ENCODE measurements at places on chromosomes 11 and 22.

DNA sequence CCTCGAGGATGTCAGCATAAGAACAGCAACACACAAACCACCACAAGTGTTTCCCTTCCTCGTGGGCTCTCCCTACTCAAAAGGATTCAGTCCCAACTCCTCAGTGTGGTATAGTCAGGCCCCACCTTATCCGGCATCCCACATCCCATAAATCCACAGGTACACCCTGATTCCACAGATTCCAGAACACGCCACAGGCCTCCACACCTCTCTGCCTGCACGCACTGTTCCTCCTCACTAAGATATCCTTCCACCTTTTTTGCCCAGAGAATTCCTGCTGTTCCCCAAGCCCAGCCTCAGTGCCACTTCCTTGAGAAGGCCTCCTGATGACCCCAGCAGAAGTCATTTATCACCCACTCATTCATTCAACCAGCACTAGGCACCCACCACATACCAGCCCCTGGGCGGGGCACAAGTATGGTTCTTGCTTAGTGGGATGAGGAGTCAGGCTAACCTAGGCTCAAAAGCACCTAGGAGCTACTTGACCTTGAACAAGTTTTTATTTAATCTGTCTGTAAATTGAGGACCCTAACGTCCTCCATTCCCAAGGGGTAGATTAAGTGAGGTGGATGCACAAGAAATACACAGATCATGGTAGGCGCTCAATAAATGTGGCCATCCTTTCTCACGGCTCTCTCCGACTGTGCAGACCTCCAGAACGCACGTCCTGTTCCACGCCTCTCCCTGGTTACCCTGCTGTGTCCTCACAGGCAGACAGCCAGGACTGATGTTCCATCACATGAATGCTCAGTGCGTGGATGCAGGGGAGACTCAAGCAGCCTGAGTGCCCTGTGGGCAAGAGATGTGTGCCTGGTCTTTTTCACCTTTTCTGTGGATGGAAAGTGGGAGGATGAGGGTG lies 2.1 kb upstream of the KCNJ4 start:
- no peak for DNase-seq

- no peak for DNase-seq
These were observed 70.5 kb downstream of the DKK3 start for GRCh38 chr11:11937957-11938356.

GRCh38 chr11:33179348-33179803 lies 18.1 kb upstream of the CSTF3 start:
- no peak for DNase-seq

GRCh38 chr11:954392-955153 lies 28.9 kb downstream of the AP2A2 start:
- no peak for DNase-seq

DNA sequence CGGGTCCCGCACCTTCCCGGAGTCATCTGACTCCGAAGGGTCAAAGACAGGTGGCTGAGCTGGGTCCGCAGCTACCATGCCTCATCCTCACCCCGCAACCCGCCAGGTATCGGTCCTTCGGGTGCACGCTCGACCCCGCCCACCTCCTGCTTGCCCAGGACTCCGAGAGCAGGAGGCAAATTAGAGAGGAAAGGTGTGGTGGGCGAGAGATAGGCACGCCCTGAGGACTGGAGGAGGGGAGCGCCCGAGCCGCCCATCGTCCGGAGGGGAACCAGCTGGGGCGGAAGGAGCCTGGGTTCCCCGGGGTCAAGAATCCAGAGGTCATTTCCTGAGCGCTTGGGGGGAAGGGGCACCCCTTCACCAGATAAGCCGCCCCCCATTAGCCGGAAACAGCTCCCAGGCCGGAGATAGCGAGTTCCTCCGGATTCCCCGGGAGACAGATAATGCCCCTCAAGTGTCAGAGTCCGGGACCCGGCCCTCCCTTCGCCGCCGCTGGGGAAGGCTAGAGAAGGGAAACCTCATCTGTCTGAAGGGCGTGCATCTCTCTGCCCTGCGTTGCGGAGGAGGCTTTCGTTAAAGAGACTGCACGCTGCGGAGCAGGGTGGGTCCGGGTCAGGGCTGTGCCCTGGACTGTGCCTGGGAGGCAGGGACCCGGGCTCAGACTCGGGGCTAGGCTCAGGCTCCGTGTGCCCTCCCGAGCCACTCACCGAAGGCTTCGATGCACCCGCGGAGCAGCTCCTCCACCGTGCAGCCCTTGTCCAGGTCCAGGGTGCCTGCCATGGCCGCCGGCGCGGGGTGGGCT lies 1.7 kb downstream of the RASGRP2 start:
- DNase-seq = no peak

GRCh38 chr11:83725728-83726127 lies 439.6 kb upstream of the CCDC90B start:
- peak; percentile 10 for DNase-seq

DNA sequence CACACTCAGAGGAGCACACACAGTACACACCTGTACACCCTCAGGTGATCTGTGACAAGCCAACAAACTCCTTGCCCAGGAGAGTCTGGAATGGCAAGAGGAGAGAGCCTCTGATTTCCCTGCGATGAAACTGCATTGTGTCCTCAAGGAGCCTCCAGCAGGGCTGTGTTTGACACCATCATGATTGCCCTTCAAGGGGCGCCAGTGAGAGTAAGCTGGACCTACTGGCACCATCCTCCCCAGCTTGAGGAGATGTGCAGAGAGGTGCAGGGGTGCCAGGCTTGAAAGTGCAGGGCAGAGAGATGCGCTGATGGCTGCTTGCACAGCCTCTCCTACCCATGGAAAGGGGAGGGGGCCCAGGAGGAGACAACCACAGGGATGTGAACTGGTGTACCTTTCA lies 188.8 kb upstream of the CADM1 start:
- DNase-seq = no peak

- no peak for DNase-seq
These were observed 459.3 kb downstream of the BRD1 start for GRCh38 chr22:49368221-49368975.

DNA sequence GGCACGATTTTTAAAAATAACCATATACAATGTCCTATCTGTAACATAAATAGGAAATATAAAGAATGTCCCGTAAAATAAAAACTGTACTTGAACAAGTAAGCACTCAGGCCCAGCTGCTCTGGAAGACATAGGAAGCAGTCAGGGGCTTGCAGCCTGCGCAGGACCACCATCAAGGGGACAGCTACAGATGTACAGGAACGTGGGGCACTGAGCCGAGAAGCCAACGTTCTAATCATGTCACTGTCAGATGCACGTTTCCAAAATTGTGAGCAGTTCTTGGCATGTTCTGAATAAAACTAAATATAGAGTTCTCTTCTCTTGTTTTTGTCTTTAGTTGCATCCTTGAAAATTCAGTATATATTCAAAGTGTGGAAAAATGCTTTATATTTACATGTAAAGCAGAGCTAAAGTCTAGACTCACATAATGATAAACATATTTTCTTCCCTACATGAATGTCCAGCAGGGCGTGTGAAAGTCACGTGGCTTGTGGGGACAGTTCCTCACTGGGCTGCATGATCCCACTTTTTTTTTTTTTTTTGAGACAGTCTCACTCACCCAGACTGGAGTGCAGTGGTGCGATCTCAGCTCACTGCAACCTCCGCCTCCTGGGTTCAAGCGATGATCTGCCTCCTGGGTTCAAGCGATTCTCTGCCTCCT lies 28.4 kb upstream of the TSPAN18 start:
- no peak for DNase-seq

DNA sequence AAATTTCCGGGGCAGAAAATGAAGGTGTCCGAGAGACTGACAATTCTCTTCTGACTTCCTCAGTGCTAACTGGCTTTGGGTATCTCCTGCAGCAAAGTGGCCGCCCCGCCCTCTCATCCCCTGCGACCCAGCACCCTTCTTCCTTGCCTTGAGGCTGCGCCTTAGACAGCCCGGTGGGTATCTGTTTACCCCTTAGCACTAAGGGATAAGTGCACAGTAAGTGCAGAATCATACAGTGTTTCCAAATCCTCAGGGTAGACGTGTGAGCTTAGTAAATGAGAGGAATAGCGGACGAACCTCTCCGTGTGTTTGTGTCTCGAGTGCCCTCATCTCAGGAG lies 368 bp upstream of the CHORDC1 start:
- DNase-seq = no peak

GRCh38 chr11:126415669-126416420 lies 60.4 kb downstream of the ST3GAL4 start:
- peak; percentile 91 for DNase-seq
